Smooth muscle cell of the umbilical artery (primary cell): ENCODE measurements at places on chromosomes 16 and 17. TPM values are rescaled to one million over a fixed set of nuclear protein-coding genes. Genes with fewer than 3 reads are reported as not detected.

ABAT gene
- total RNA-seq, result 4.2 and 5.8 TPM in 2 replicates

HS3ST2 gene
- not detected in 2 replicates for total RNA-seq

PYCARD gene
- 27.3 and 28.7 TPM in 2 replicates for total RNA-seq

IGFALS gene
- not detected in 2 replicates for total RNA-seq

KCNJ12 gene
- 0.89 and 1.5 TPM in 2 replicates for total RNA-seq

C17orf107 gene
- total RNA-seq, result 6.8 and 7.8 TPM in 2 replicates

OR1E1 gene
- not detected in 2 replicates for total RNA-seq

BRIP1 gene
- 2.4 and 8.6 TPM in 2 replicates for total RNA-seq

FBXO39 gene
- 0.14 TPM in 1 of 2 replicates, not detected in the other for total RNA-seq

CES5A gene
- not detected in 2 replicates for total RNA-seq

MMP2 gene
- total RNA-seq, result 1,096 and 1,520 TPM in 2 replicates

RAB37 gene
- total RNA-seq, result 0.23 and 0.30 TPM in 2 replicates

PIGW gene
- total RNA-seq, result 3.6 and 8.2 TPM in 2 replicates

PRSS33 gene
- total RNA-seq, result not detected in 2 replicates

DOC2B gene
- not detected in 2 replicates for total RNA-seq

TNFRSF13B gene
- total RNA-seq, result not detected in 2 replicates

CHD9 gene
- 66.2 and 73.8 TPM in 2 replicates for total RNA-seq

NPIPB5 gene
- 82.8 and 140 TPM in 2 replicates for total RNA-seq

TPSD1 gene
- not detected in 2 replicates for total RNA-seq

FSCN2 gene
- 1.2 and 2.7 TPM in 2 replicates for total RNA-seq

CSH2 gene
- total RNA-seq, result not detected in 2 replicates

MFAP4 gene
- total RNA-seq, result 4.6 and 41.3 TPM in 2 replicates

TNFRSF12A gene
- 267 and 333 TPM in 2 replicates for total RNA-seq

REXO5 gene
- 3.6 and 5.6 TPM in 2 replicates for total RNA-seq

CDT1 gene
- 0.30 and 6.1 TPM in 2 replicates for total RNA-seq

ABCC11 gene
- 0.05 TPM in 1 of 2 replicates, not detected in the other for total RNA-seq

PERCC1 gene
- total RNA-seq, result not detected in 2 replicates

KRTAP1-1 gene
- not detected in 2 replicates for total RNA-seq

ADAM11 gene
- total RNA-seq, result 0.30 and 0.69 TPM in 2 replicates

LYZL6 gene
- total RNA-seq, result not detected in 2 replicates

CD300H gene
- not detected in 2 replicates for total RNA-seq

HSD17B2 gene
- total RNA-seq, result 0.09 and 1.8 TPM in 2 replicates

GSDMA gene
- total RNA-seq, result not detected in 2 replicates

HNF1B gene
- total RNA-seq, result not detected in 2 replicates

OTOP3 gene
- not detected in 2 replicates for total RNA-seq

METRN gene
- total RNA-seq, result 75.4 and 85.8 TPM in 2 replicates

C16orf92 gene
- not detected in 2 replicates for total RNA-seq

BIRC5 gene
- total RNA-seq, result 4.8 and 21.0 TPM in 2 replicates

MILR1 gene
- 4.0 and 6.2 TPM in 2 replicates for total RNA-seq

ZNF18 gene
- 9.4 and 13.1 TPM in 2 replicates for total RNA-seq

SDR42E2 gene
- not detected in 2 replicates for total RNA-seq

RPH3AL gene
- 2.7 and 3.1 TPM in 2 replicates for total RNA-seq

CCL16 gene
- not detected in 2 replicates for total RNA-seq

TNFRSF17 gene
- not detected in 2 replicates for total RNA-seq

LDHD gene
- 1.8 and 3.3 TPM in 2 replicates for total RNA-seq

FOXC2 gene
- 0.89 and 4.4 TPM in 2 replicates for total RNA-seq

HOXB3 gene
- total RNA-seq, result 5.6 and 8.4 TPM in 2 replicates

WNT9B gene
- total RNA-seq, result not detected in 2 replicates

CRHR1 gene
- total RNA-seq, result not detected in 2 replicates

ST6GALNAC1 gene
- not detected in 2 replicates for total RNA-seq

C1QL1 gene
- total RNA-seq, result 0.30 TPM in 1 of 2 replicates, not detected in the other

SLC13A5 gene
- not detected in 2 replicates for total RNA-seq

ARHGDIG gene
- 0.28 and 1.5 TPM in 2 replicates for total RNA-seq

DUXB gene
- not detected in 2 replicates for total RNA-seq
